ENCODE measurements at places on chromosomes 1 and 21. TPM values are rescaled to one million over a fixed set of nuclear protein-coding genes. Genes with fewer than 3 reads are reported as not detected.

The DSCAM gene
- 0.10 TPM for total RNA-seq

The HAO2 gene
- total RNA-seq = not detected

The ATP1A2 gene
- not detected for total RNA-seq

The LAD1 gene
- total RNA-seq = not detected

The PTPN7 gene
- not detected for total RNA-seq

The LCE3E gene
- total RNA-seq = not detected

The TCHHL1 gene
- not detected for total RNA-seq

The SPRR2A gene
- total RNA-seq = not detected

- DNase-seq = no peak
Observed at GRCh38 chr1:35364741-35365140, 96.2 kb downstream of the ZMYM4 start.

DNA sequence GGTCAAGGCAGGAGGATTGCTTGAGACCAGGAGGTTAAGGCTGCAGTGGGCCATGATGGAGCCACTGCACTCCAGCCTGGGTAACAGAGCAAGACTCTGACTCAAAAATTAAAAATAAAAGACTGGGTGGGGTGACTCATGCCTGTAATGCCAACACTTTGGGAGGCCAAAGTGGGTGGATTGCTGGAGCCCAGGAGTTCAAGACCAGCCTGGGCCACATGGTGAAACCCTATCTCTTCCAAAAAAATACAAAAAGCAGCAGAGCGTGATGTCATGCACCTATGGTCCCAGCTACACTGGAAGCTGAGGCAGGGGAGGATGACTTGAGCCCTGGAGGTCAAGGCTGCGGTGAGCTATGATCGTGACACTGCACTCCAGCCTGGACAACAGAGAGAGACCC, 44.4 kb upstream of the COX20 start:
- DNase-seq = no peak

DNA sequence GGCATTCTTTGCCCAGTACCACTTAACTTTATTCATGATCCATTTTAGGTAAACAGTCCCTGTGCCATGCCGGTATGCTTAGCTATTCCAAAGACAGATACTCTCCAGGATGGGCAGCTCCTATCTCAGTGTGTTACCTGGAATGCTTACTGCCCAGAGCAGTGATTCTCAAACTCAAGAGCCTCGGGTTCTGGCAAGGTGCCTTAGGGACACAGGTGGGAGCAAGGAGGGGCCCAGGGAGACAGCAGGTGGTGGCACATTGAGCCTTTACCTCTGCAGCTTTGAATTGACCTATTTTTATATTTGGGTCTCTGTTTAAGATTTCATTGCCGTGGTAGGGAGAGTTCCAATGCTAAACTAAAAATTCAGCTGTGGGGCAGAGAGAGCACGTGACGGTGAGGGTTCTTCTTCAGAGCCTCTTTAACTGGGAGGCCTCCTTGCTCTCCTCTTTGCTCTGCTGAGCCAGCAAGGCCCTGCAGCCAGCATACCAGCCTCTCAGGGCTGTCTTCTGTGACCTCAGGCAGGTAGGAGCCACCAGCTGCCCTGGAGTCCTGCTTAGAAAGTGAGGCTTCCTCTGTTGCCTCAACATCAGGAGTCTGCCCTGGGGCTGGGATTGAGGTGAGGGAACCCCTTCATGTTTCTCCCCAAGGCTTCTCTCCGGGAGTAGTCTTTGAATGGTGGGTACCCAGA, 20.2 kb downstream of the PHGDH start:
- no peak for DNase-seq

DNA sequence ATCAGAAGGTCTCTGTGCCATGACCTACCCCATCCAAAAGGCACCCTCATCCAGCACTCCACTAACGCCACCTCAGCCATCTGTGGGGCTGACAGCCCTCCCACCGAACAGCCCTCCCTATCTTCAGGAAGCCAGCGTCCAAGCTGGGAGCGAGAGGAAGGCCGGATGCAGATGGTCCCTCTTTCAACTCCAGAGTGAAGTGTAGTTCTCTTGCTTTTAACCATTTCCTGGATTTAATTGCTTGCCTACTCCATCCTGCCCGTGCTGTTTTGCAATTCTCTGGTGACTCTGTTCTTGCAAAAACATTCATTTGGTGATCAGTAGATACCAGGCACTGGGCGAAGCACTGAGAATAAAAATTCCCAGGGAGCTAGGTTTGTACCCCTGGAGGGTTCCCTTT, 8.2 kb upstream of the DYRK1A start:
- no peak for DNase-seq

DNA sequence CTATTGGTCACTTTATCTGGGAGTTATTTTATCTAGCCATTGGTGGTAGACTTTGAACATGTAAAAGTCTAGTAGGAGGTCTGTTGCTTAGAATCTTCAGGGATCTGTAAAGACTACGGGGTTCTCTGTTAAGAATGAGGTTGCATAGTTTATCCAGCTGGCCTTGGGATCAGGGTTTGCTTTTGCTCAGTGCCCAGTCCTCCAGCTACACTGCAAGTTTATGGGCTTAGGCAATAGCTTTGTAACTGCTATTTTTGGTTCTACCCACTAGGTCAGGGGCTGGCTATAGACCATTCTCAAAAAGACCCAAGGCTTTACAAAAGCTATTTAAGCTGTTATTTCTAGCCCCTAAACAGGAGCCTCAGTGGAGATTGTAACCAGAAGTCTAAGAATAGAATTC, 9.8 kb downstream of the SH3GLB1 start:
- DNase-seq = no peak

DNA sequence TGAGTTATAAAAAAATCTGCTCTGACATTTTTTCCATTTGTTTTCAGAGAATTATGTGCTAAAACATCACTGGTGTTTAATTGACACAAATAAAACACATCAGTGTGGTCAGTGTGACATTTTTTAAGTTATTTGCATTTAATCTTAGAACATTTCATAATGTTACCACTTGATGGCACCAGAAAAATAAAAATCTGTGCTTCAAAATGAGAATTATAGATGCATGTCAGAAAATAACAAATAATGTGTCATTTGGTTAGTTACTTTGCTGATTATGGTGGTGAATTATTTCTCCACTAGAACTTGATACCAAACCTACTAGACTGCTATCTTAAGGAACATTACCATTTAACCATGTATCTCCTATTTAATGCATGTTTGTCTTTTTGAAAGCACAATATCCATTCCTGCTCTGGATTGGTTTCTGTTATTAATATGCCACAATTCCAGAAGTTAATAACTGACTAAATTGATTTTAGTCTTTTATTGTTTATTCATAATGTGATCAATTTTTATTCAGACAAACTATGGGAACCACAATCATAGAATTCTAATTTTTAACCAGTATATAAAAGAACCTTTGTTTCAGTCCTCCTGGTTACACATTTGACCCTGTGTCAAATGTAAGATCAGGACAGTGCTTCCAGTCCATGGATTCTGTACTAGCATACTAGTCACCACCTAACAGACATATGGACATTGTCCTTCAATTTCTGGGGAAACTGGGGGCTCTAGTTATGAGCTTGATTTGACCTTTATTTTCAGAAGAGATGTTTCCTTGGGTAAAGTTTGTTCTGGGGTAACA, 81.0 kb downstream of the RPS6KC1 start:
- DNase-seq = no peak

DNA sequence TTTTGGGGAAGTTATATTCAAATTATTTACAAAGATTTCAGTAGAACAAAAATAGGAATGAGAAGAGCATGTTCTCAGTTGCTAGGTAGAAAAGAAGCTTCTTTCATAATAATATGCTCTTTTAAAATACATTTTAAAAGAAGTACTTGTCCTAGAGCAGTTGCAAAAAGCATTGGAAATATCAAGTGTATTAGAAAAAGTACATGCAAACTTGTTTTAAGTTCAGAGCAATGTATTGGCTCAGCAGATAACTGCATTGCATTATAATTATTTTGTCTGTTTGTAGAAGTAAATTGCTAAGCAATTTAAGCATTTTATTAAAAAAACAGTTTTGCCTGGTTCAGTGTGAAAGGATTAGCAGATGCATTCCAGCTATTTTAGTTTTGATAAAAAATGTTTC, 806.4 kb downstream of the USP25 start:
- DNase-seq = no peak

GRCh38 chr1:110120960-110121561, 8.8 kb downstream of the UBL4B start:
- no peak for DNase-seq

- no peak for DNase-seq
Observed at GRCh38 chr1:38779491-38779890, 80.1 kb downstream of the RRAGC start.

- peak; percentile 41 for DNase-seq
Observed at GRCh38 chr1:157154291-157154690, 16.1 kb upstream of the ETV3 start.

- peak; percentile 15 for DNase-seq
Observed at GRCh38 chr1:165424454-165425216, 20.3 kb downstream of the RXRG start.

DNA sequence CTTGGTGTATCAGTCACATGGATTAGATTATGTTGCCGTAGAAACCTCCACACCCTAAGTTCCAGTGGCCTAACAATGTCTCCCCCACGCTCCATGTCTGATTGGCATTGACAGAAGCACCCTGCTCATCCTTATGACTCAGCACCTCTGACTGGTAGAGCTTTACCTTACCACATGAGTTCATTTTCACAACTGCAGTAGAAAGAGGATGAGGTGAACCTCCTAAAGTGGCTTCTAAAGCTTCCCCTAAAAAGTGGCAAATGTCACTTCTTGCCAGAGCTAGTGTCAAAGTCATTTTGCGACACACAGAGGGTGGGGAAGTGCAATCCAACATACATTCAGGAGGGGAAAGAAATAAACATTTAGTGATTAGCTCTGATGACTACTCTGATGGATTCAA, 30.6 kb upstream of the LYPD8 start:
- DNase-seq = no peak

GRCh38 chr1:94623560-94624148, 82.1 kb upstream of the F3 start:
- DNase-seq = no peak

DNA sequence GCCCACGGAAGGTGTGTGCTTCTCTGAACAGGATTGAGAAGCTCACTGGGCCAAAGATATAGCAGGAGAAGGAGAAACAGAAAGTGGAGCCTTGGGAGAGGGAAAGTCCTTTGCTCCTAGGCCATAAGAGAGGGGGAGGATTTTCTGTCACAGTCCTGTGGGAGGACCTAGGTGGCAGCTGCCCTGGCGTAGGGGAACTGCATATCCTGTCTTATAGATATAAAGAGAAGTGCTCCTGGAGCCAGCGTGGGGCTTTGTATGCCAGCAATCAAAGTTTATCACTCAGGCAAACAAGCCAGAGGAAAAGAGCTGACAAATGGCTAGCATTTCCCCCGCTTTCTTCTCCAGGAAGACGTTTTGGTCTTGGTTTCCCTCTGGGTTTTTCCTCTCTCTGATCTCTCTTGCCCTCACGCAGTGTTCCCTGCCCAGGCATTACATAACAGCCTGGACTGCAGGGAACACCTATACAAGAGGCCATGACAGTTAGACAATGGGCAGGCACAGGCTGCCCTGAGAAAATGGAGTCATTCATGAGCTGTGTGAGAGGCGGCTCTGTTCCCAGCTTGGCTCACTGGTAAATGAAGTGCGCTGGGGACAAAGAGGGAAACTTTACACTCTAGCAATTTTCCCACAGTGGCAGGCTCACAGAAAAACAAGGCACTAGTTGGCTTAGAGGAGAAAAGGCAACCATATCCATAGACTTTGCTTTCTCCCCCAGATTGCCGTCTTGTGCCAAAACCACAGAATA, 52.5 kb upstream of the ZNF648 start:
- DNase-seq = peak; percentile 26

- peak; percentile 22 for DNase-seq
Observed at GRCh38 chr1:116605315-116605714, 34.5 kb upstream of the CD58 start.

GRCh38 chr1:39689635-39690034, 1.6 kb downstream of the HPCAL4 start:
- DNase-seq = no peak

DNA sequence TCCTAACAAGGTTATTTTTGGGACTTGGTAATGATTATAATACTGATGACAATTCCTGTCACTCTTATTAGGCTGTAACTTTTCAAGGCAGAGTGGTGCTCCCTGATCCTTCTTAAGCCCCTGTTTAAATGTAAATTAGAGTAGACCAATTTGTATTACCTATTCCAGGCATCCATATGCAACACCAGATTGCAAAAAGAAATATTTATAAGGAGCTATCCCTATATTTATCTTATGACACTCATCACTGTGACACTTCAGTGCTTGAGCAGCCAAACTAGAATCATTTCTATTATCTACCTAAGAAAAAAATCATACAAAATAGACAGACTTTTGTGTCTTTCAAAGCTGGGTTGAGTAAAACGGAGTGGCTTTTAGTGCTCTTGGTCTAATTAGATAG, 462.7 kb downstream of the ADGRL2 start:
- DNase-seq = no peak

DNA sequence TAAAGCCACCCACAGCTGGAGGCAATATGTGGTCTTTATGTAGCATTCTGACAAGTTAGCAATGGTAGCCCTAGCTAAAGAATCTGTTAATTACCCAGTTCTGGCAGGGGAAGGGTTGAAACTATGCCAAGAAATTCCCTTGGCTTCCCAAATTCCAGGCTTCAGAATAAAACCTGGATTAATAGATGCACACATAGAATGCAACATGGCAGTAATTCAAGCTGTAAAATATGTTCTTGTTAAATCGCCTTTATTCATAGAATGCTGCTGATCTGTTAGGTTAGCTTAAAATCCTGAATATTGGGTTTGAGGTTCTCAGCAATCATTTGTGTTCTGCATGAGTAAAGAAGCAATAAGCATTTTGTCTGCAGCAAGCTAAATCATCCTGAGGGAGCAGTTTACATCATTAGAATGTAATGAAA, 80.1 kb downstream of the ZNF326 start:
- DNase-seq = peak; percentile 3

GRCh38 chr1:6054596-6054995, 8.9 kb downstream of the KCNAB2 start:
- no peak for DNase-seq

- no peak for DNase-seq
Observed at GRCh38 chr1:201260648-201261311, 22.5 kb upstream of the PKP1 start.

DNA sequence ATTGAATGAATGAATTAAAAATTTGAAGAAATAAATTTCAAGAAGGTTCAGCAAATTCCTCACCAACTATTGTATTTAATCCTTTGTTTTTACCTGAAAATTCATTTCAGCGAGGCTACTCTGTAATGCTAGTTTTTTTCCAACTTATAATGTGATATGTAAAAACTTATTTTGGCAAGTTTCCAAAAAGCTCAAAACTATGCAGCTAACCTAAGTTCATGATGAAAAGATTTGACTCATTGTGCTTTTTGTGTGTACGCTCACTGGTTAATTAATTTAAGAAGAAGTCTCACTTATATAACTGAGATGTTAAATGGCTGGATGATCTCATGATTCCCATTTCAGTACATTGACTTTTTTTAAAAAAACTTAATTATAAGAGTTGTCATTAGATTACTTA, 196.0 kb upstream of the SAMSN1 start:
- no peak for DNase-seq
